Kidney (tissue), 22 donors: ENCODE measurements at places on chromosomes 4 and X. TPM values are rescaled to one million over a fixed set of nuclear protein-coding genes. Genes with fewer than 3 reads are reported as not detected.

DNA sequence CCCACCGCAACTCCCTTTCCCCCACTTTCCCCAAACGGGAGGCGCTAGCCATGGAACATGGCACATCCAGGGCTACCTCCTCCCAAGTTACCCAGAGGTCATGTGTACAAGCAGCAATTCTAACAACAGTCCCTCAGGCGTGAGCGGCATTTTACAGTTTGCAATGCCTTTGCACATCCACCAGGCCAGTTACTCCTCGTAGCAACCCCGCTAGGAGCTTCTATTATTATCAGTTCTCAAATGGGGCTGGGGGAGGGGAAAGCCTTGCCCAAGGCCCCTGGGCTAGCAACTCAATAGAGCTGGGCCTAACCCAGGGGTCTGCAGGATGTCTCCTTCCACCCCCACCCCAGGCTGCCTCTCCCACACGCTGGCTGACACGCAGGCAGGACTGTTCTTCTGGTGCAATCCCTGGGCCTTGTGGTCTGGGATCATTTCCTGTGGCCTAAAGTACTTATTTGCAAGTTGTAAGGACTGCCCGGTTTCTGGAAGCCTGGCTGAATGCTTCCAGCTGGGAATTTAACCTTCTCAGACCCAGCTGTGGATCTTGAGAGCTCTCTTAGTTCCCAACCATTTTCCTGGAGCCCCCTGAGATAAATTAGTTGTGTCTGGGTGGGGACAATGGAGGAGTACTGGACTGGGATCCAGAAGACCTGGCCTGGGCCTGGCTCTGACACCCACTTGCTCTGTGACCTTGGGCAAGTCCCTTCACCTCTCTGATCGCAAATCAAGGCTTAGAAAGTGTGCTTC lies 27.7 kb downstream of the PJA1 start:
- peak; percentile 90 for DNase-seq

- no peak for DNase-seq
Measured at GRCh38 chr4:102687982-102688433, 72.8 kb downstream of the MANBA start.

DNA sequence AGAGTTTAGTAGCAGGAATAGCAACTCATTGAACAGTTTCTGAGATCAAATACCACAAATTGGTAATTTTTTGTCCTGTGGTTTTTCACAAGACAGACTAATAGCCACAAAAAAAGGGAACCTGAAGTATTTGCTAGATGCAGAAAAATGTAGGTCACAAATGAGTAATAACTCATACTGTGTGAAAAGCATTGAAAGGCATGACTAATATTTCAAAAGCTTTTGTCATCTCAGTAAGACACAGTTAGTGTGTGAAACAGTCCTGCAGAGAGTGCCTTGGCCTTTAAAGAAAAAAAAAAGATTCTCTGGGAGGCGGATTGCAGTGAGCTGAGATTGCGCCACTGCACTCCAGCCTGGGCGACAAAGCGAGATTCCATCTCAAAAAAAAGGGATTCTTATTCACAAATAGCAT lies 31.4 kb upstream of the SLC25A31 start:
- no peak for DNase-seq

Gene ADAMTS3
- 0.56 TPM for polyA plus RNA-seq

Gene SCARB2
- polyA plus RNA-seq = 75.5 TPM

Gene COX7B
- polyA plus RNA-seq = 1,977 TPM
